Activated naive CD4-positive, alpha-beta T cell treated with anti-CD3 and anti-CD28 coated beads for 36 hours (primary cell): ENCODE measurements at places on chromosomes 11 and 22. TPM values are rescaled to one million over a fixed set of nuclear protein-coding genes. Genes with fewer than 3 reads are reported as not detected.

Gene SEPTIN5
- total RNA-seq = 0.81 TPM

Gene GAL
- total RNA-seq = 3.9 TPM

Gene CCDC15
- total RNA-seq = 6.1 TPM

Gene STIM1
- 62.9 TPM for total RNA-seq

Gene KIAA1671
- 7.4 TPM for total RNA-seq

Gene ABTB2
- 3.7 TPM for total RNA-seq

Gene OR52A1
- total RNA-seq = not detected

Gene MS4A6E
- total RNA-seq = not detected

GRCh38 chr11:99198215-99198614, 177.5 kb downstream of the CNTN5 start:
- no peak for DNase-seq
- H3K27me3 ChIP-seq = no peaks in the 10 kb centered on the region
- H3K36me3 ChIP-seq = no peaks in the 10 kb centered on the region
- H3K4me1 ChIP-seq = no peaks in the 10 kb centered on the region
- H3K4me3 ChIP-seq = no peak overlapping the region
- H3K27ac ChIP-seq = no peak overlapping the region

DNA sequence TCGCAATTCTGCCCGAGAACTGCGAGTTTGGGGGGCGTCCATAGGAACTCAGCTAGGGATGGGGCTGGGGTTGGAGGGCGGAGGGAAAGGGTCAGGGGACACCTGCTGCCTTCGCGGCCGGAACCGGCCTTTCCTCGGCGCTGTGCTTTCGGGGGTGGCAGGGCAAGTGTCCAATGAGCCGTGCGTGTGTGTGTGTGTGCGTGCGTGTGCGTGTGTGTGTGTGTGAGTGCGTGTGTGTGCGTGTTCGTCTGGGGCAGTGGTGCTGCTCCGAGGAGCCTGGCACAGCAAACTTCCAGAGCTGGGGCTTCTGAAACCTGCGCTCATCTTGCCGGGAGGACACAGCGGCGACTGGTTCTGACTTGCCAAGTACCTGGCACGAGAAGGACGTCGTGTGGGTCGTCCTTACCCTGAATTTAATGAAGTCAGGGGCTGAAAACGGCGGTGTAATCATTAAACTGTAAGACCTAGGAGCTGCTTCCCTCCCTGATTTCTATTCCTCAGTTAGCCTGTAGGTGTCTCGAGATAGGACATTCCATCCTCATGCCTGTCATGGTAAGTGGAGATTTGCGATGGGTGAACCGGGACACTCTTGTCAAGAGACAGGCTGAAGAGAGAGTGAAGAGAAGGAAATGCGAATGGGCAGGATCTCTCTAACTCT, 27.0 kb upstream of the AMOTL1 start:
- H3K27ac ChIP-seq = no peak overlapping the region
- H3K4me3 ChIP-seq = peak overlapping the region; percentile 68
- peaks cover 12% of the 10 kb centered on the region for H3K4me1 ChIP-seq
- peak; percentile 4 for DNase-seq
- peaks cover 32% of the 10 kb centered on the region for H3K27me3 ChIP-seq
- no peaks in the 10 kb centered on the region for H3K36me3 ChIP-seq

- no peak overlapping the region for H3K4me3 ChIP-seq
- DNase-seq = no peak
- H3K4me1 ChIP-seq = no peaks in the 10 kb centered on the region
These were observed 29.4 kb downstream of the GRIK4 start for GRCh38 chr11:120540744-120541465.

DNA sequence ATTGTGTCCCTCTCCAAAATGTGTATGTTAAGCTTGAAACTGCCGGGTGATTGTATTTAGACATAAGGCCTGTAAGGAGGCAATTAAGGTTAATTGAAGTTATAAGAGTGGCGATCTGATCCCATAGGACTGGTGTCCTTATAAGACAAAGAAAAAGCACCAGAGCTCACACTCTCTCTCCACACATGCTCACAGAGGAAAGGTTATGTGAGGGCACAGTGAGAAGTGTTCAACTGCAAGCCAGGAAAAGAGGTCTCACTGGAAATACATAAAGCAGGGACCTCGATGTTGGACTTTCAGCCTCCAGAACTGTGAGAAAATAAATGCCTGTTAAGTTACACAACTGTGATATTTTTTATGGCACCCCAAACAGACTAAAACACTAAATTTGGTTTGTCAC, 1233.8 kb upstream of the CNTN5 start:
- no peaks in the 10 kb centered on the region for H3K27me3 ChIP-seq
- H3K36me3 ChIP-seq = no peaks in the 10 kb centered on the region
- no peak for DNase-seq
- H3K4me3 ChIP-seq = no peak overlapping the region
- no peak overlapping the region for H3K27ac ChIP-seq

DNA sequence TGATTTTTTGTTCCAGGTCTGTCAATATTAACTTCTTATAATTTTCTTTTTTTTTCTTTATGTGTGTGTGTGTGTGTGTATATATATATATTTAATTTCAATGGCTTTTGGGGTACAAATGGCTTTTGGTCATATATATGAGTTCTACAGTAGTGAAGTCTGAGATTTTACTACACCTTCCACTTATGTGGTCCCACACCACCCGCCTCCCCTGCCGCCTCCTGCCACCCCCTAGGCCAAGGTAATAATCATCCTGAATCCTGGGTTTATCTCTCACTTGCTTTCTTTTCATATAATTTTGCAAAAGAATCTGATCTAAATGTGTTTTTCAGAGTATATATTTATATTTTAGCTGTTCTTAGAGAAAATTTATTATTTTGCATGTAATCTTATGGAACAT, 11.1 kb downstream of the NEAT1 start:
- no peak overlapping the region for H3K4me3 ChIP-seq
- H3K27ac ChIP-seq = no peak overlapping the region
- H3K27me3 ChIP-seq = no peaks in the 10 kb centered on the region
- no peak for DNase-seq
- H3K4me1 ChIP-seq = peaks cover 79% of the 10 kb centered on the region
- H3K36me3 ChIP-seq = peaks cover 66% of the 10 kb centered on the region

DNA sequence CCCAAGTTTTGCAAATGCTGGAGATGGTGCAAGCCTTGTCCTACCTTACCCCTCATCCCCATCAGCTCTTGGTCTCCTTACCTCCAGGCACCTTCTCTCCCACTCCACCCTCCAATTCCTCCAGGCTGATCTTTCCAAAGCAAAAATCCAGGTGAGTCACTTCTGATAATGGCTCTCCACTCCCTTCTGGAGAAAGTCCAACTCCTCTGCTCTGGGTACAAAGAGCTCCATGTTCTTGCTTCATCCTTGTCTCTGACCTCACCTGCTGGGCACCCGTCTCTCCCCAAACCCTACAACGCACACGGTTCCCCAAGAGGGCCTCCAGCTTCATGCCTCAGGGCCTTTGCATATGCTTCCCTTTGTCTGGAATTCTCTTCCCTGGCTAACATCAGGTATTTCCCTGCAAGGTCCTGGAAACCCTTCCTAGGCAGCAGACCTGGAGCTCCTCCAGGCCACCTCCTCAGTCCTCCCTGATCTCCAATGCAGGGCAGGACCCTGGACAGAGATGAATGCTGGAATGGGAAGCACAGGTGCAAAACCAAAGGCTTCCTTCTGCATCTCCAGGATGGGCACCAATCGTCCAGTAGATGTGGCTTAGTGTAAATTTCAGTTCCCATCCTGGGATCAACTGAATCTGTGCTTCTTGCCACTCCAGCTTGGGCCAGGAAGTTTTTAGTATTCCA, 22.7 kb downstream of the IFT27 start:
- no peak for DNase-seq
- H3K36me3 ChIP-seq = no peaks in the 10 kb centered on the region
- peaks cover 5% of the 10 kb centered on the region for H3K27me3 ChIP-seq
- H3K27ac ChIP-seq = no peak overlapping the region

- no peak for DNase-seq
- H3K36me3 ChIP-seq = peaks cover 3% of the 10 kb centered on the region
- peaks cover 6% of the 10 kb centered on the region for H3K4me1 ChIP-seq
- H3K4me3 ChIP-seq = no peak overlapping the region
These were observed 4.4 kb upstream of the TTC17 start for GRCh38 chr11:43354311-43354710.

DNA sequence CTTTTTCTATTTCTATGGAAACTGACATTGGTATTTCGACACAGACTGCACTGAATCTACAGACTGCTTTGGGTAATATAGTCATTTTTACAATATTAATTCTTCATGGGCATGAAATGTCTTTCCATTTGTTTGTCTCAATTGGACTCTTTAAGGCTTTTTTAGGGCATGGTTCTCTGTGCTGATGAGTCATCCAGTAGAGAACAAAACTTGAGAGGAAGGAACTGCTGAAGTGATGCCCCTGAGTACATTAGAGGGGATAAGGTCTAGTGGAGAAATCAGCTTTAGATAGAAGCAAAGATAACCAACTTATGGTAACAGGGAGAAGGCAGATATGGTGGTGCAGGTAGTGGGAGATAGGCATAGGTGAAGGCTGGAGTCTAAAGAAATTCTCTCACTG, 25.1 kb downstream of the TSG101 start:
- H3K36me3 ChIP-seq = peaks cover 30% of the 10 kb centered on the region
- no peaks in the 10 kb centered on the region for H3K4me1 ChIP-seq
- H3K27ac ChIP-seq = no peak overlapping the region
- H3K4me3 ChIP-seq = no peak overlapping the region

GRCh38 chr22:31639436-31640039, 22.5 kb downstream of the PISD start:
- no peak overlapping the region for H3K4me3 ChIP-seq
- peaks cover 9% of the 10 kb centered on the region for H3K36me3 ChIP-seq
- H3K4me1 ChIP-seq = peaks cover 50% of the 10 kb centered on the region
- peak overlapping the region; percentile 60 for H3K27ac ChIP-seq

DNA sequence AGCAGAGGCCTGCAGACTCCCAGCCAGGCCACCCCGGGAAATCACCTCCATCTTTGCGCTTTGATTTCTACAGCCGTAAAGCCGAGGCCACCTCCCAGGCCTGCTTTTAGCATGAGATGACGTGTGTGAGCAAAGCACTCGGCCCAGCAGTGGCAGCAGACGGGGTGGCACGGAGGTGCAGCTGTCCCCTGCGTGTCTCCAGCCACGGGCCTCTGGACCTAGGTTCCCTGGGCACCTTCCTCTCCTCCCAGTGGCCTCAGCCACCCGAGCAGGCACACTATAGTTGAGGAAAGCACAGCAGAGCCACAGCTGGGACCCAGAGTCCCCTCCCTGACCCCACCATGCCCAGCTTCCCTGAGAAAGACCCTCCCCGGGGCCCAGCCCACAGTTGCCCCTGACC, 15.9 kb downstream of the GNAZ start:
- H3K27ac ChIP-seq = no peak overlapping the region
- H3K36me3 ChIP-seq = no peaks in the 10 kb centered on the region
- no peak overlapping the region for H3K4me3 ChIP-seq

GRCh38 chr11:77753230-77753629, 67.3 kb downstream of the RSF1 start:
- no peaks in the 10 kb centered on the region for H3K27me3 ChIP-seq
- H3K4me1 ChIP-seq = peaks cover 7% of the 10 kb centered on the region
- H3K4me3 ChIP-seq = no peak overlapping the region

- H3K36me3 ChIP-seq = no peaks in the 10 kb centered on the region
- H3K4me3 ChIP-seq = no peak within 1 kb of the TSS
- H3K27ac ChIP-seq = no peak within 1 kb of the TSS
- peak; percentile 32 for DNase-seq
- peaks cover 16% of the 10 kb centered on the region for H3K4me1 ChIP-seq
- peaks cover 42% of the 10 kb centered on the region for H3K27me3 ChIP-seq
These were observed at the start of gene GP1BB for GRCh38 chr22:19723232-19723982. TSS of gene GP1BB (plus strand) at chr22:19723539. CDS start at chr22:19723570, 31 bp downstream.

DNA sequence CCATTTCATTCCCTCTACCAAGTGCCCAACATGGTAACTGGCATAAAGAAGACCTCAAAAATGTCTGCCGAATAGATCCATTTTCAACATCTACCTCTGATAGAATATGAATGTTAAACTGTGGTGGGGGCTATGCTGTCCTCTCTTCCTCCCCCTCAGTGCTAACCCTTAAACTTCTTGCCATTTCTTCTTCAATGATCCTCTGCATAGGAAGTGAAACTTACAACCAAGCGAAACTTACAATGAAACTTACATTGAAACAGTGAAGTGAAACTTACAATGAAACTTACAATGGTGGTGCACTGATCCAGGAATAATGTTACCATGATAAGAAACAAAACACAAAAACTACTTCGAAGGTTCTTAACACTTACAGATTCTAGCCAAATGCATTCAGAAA, 4.7 kb downstream of the RTCB start:
- H3K27ac ChIP-seq = peak overlapping the region; percentile 12
- H3K4me3 ChIP-seq = no peak overlapping the region
- no peaks in the 10 kb centered on the region for H3K27me3 ChIP-seq
- H3K4me1 ChIP-seq = peaks cover 39% of the 10 kb centered on the region

GRCh38 chr11:62544581-62545436, 1.8 kb downstream of the AHNAK start:
- peak overlapping the region; percentile 77 for H3K4me3 ChIP-seq
- peaks cover 60% of the 10 kb centered on the region for H3K4me1 ChIP-seq
- peaks cover 4% of the 10 kb centered on the region for H3K27me3 ChIP-seq
- H3K36me3 ChIP-seq = no peaks in the 10 kb centered on the region

DNA sequence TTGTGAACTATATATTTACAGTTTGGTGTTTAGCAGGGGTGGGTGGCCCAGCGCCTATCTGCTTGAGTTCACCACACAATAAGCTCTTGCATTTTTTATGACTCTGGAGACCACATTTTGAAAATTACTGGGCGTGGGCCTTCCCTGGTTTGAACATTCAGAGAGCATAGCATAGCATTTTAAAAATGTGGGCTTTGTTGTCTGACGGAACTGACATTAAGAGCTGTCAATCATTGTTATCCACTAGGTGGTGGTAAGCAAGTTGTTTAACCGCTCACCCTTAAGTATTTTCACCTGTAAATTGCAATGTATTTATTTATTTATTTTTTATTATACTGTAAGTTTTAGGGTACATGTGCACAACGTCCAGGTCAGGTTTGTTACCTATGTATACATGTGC, 1.0 kb downstream of the NLRP14 start:
- peaks cover 7% of the 10 kb centered on the region for H3K4me1 ChIP-seq
- peaks cover 26% of the 10 kb centered on the region for H3K27me3 ChIP-seq
- no peak overlapping the region for H3K27ac ChIP-seq
- no peak overlapping the region for H3K4me3 ChIP-seq
- no peak for DNase-seq

DNA sequence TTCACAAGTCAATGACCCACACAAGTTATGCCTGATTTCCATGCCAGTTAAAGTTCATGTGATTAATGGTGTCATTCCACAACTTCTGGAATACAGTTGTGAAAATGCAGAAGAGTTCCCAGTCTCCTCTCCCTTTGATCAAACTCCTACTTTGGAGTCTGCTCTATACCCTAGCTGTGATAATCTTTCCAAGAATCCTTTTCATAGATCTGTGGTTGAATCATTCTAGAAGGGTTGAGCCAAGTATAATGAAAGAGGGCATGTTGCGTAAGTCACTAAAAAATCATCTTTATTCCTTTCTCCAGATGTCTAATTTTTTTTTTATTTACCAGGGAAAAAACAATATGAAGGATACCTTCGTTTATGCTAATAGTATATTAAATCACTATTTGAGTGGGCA, 89.7 kb upstream of the CARD18 start:
- H3K27ac ChIP-seq = no peak overlapping the region
- H3K4me1 ChIP-seq = no peaks in the 10 kb centered on the region
- H3K27me3 ChIP-seq = peaks cover 11% of the 10 kb centered on the region

DNA sequence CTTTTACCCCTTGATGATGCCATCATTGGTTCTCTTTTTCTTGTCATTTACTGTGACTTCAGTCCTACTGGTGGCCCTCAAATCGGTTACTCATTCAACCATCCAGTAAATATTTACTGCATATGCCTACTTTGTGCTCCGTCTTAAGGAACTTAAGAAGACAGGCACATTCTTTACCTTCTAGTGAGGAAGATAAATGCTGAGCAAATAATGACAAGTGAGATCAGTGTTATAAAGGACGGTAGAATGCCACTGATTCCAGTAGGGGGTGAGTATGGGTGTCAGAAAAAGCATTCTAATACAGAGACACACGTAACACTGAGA, 1.6 kb downstream of the ANKRD42 start:
- peaks cover 44% of the 10 kb centered on the region for H3K4me1 ChIP-seq
- peaks cover 17% of the 10 kb centered on the region for H3K36me3 ChIP-seq
- DNase-seq = no peak
- no peaks in the 10 kb centered on the region for H3K27me3 ChIP-seq
- H3K27ac ChIP-seq = peak overlapping the region; percentile 95
- peak overlapping the region; percentile 95 for H3K4me3 ChIP-seq
